ENCODE measurements at places on chromosomes 2 and 18. TPM values are rescaled to one million over a fixed set of nuclear protein-coding genes. Genes with fewer than 3 reads are reported as not detected.

DNA sequence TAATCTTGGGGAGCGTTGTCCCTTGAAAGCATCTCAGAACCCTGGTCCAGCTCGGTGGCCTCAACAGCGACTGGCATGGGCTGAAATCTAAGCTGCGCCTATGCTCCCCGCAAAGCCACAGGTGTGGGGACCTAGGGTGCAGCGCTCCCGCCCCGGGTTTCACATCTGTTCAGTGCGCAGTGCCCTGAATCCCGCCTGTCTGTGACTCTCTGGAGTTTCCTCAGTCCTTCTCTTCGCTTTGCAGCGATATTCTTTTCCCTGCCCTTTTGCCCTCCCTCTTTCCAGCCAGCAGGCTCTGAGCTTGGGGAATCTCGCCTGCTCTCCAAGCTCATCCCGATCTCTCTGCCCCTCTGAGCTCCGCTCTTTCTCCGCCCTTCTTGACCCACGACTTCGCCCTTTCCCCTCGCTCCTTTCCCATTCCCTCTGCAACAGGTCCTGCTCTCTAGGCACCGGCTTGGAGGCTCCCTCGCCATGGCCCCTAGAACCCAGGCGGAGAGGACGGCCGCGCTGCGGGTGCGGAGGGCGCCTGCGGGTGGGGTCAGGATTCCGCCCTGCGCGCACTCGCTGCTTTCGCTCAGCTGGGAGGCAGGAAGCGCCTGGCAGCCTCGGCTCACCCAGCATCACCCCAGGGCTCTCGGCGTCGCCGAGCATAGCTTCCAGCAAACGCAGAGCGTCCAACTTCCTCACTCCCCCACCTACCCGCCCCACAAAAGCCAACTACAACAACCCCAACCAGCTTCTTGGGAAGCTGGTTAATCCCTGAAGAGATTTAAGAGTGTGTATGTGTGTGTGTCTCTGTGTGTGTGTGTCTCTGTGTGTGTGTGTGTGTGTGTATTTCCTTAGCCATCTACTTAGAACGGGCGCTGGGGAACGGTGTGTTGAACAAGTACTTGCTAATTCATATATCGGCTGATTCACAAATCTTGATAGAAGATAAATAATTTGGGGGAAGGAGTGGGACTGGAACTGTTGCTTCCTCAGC, 1.1 kb downstream of the GRP start:
- DNase-seq = peak; percentile 17

DNA sequence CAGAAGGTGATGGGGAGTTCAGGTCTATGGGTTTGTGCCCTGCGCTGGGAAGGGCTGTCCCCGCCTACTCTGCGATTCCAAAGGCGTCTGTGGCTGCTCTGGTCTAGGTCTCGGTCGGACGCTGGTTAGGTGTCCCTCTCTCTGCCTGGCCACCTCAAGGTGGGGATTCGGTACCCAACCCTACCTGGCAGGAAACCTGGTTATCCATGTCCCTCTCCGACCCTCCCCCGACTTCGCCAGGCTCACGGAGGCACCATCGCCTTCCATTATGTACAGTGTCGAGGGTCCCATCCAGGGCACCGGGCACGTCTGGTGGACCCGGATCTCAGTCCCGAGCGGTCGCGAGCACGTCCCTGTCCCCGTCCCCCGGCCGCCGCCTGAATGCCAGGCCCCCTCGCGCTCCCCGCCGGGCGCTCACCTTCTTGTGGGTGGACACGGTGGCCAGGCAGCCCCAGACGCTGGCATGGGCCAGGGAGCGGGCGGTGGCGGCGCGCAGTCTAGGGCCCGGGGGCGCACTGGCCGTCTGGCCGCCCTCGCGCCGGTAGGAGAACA, 628 bp downstream of the CREG2 start:
- DNase-seq = peak; percentile 16

DNA sequence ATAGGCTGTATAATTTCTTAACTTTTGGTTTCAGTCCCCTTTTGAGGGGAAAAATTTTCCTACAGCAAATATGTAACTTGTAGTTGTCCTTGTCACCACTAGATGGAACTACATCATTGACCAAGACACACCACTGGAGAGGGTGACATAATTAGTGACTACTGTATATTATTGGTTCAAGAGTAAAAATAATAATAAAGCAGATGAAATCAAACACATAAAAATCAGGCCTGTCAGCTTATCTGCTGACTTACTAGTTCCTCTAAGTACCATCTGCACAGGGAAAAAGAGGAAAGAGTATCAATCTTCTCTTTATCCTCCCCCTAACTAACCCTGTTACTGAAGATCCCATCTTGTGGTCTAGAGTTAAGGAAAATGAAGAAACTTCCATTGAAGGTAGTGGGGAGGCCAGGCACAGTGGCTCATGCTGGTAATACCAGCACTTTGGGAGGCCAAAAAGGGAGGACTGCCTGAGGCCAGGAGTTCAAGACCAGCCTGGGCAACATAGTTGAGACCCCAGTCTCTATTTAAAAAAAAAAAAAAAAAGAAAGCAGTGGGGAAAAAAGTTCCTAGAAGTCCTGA, 29.6 kb upstream of the ENOSF1 start:
- DNase-seq = no peak

DNA sequence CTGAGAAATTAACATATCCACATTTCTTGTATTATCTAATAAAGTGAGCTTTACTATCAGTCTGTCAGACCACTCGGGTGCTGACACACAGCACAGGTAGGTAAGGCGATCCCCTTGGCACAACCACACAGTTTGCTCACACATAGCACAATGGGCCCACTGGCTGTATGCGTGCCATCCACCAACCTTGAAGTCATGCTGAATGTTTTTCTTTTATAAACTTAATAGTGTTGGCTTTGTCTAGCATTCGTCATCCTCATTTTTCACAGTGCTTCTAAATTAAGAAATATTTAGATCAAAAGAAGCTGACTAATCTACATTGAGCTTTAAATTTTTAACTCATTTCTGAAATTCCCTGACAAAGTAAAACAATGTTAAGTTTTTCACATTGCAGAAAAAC, 50.0 kb upstream of the PAPOLG start:
- no peak for DNase-seq

DNA sequence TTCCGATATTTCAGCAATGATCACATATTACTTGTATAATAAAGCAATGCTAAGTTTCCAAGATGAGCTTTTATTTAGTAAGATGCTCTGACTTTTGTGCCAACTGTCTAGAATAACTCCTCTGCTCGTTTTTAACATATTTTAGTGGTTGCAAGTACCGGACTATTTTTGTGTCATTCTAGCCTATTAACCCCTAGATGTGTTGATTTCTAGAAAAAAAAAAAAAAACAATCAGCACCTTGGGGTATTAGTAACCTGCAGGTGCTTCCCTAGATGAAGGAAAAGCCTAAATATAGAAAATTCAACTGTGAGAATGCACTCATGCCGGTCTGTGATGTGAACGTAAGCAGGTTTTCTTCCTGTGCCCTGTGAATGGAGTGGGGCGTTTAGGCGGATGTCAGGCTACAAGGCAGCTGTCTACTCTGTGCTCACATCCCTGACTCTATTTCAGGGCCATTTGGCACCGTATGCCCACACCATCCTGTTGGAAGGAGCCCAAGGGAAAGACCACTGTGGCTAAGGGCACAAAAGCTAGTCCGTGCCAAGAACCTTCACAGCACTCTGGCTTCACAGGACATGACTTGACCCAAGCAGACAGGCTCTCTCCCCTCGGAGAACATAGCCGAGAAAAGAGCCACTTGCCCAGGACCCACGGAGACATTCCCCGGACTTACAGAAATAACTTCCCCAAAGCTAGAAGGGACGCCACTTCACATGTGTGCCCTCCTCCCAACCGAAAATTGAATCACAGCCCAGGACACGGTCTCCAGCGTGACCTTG, 60.9 kb upstream of the AGAP1 start:
- DNase-seq = no peak

GRCh38 chr2:25586726-25587144, 86.6 kb downstream of the DTNB start:
- DNase-seq = peak; percentile 65

DNA sequence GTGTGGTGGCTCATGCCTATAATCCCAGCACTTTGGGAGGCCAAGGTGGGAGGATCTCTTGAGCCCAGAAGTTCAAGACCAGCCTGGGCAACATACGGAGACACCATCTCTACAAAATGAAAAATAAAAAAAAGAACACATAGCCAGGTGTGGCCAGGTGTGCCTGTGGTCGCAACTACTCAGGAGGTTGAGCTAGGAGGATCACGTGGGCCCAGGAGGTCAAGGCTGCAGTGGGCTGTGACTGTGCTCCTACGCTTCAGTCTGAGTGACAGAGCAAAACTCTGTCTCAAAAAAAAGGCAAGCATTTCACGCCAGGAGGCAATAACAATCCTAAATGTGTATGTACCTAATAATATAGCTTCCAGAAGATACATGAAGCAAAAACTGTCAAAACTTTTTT, 27.8 kb downstream of the USP40 start:
- no peak for DNase-seq

DNA sequence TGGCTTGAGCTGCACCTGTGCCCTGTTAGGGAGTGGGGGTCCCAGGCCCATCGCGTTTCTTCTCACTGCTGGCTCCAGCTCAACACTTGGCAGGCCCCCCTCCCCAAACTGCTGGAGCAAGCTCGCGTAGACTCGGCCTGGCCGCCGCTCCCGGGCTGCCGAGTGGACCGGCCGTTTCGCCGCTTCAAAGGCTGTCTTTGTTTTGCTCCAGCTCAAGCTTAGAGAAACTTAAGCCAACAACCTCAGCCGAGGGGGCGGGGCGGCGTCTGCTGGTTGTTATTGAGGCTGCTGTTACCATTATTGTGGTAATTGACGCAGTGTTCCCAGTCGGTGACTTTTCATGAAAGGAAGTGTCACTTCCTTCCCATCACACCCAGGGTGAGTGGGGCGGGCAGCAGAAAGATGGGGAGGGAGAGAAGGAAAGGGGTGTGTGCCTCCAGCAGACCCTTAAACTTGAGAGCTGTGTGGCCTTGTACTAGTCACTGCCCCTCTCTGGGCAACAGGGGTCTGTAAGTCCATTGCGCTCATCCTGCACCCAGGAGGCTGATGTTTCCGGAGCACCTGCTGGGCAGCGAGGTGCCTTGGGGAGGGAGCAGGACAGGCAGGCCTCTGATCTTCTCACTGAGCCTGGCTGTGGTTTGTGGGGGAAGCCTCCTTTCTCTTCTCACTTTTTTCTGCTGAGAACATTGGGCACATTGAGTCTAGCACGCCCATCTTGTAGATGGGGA, 2.1 kb downstream of the ARID5A start:
- DNase-seq = peak; percentile 95

DNA sequence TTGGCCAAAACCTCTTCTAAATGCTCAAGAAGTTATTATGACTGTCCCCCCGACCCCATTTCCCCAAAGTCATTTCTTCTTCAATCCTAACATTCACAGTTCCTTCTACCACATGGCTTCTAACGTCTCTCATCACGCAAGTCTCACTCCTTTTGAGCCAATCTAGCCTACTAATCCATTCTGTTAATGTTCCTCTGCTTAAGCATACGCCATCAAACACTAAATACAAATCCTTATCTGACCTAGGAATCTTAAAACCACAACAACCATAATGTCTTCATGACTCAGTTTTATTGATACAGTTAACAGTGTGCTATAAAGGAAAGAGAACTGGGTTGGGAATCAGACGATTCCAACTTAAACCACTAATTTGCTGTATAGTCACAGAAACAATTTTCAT, 23.9 kb downstream of the HNRNPLL start:
- DNase-seq = no peak

- no peak for DNase-seq
These were observed 10.5 kb downstream of the WDR43 start for GRCh38 chr2:28904802-28905457.

- no peak for DNase-seq
These were observed 44.4 kb upstream of the RNU4ATAC start for GRCh38 chr2:121486191-121486790.

- DNase-seq = no peak
These were observed 28.6 kb downstream of the LRRC30 start for GRCh38 chr18:7259475-7259874.

Gene GPR75
- total RNA-seq = 0.71 TPM

Gene TTN
- total RNA-seq = 1.6 TPM

Gene FOXD4L1
- total RNA-seq = 0.14 TPM

Gene ACKR3
- 2.4 TPM for total RNA-seq

Gene SPATA3
- total RNA-seq = 1.1 TPM

Gene VWC2L
- not detected for total RNA-seq

Gene HADHA
- 149 TPM for total RNA-seq

Gene CYTIP
- total RNA-seq = 536 TPM

Gene NT5C1B
- not detected for total RNA-seq

All from activated CD4-positive, alpha-beta T cell treated with anti-CD3 and anti-CD28 coated beads for 36 hours (primary cell).